GM23338 (cell line): ENCODE measurements at places on chromosomes 4 and X.

DNA sequence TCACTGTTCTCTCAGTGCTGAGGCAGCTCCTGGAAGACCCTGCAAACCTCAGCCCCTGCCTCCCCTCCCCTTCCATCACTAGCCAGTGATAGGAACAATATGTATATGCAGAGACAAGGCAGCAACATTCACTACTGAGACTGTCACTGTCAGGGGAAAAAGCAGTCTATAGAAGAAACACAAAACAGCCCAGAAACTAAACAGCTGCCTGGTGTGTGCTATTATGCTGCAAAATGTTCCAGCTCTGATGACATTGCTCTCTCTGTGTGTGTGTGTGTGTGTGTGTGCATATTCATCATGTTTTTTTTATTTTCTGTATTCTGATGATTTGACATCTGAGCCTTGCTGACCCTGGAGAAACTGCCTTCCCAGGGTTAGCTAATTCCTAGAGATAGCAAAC, 147.2 kb downstream of the SPATA18 start:
- peaks cover 24% of the 10 kb centered on the region; the same call in 1 of the 2 replicates for H3K4me1 ChIP-seq
- DNase-seq: no peak
- no peak overlapping the region for H3K4me3 ChIP-seq
- no peak overlapping the region for H3K27ac ChIP-seq

DNA sequence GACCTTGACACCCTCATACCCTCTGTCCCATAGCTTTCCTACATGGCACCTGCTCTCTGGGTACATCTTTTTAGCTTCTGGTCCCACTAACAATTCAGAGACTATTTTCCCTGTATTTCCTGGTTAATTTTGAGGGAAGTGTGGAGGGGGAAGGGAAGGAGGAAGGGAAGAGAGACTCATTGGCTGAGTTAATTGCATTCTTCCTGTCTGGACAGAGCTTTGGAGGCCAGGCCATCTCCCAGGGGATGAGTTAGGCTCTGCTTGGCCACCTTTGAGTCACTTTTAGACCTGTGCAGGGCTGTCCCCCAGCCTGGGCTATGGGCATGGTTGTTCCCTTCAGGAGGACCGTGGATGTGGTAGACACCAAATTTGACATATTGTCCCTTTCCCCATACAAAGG, 167.9 kb upstream of the PGRMC2 start:
- no peak overlapping the region for H3K4me3 ChIP-seq
- no peak overlapping the region for H3K27ac ChIP-seq
- no peaks in the 10 kb centered on the region for H3K27me3 ChIP-seq
- H3K36me3 ChIP-seq: no peaks in the 10 kb centered on the region

- no peaks in the 10 kb centered on the region for H3K27me3 ChIP-seq
- peak overlapping the region; percentile 39; the same call in 1 of the 2 replicates for H3K27ac ChIP-seq
- H3K4me1 ChIP-seq: peaks cover 29% of the 10 kb centered on the region
- H3K36me3 ChIP-seq: peaks cover 11% of the 10 kb centered on the region; the same call in 1 of the 2 replicates
Measured at GRCh38 chr4:54277691-54278090, 48.6 kb downstream of the PDGFRA start.

DNA sequence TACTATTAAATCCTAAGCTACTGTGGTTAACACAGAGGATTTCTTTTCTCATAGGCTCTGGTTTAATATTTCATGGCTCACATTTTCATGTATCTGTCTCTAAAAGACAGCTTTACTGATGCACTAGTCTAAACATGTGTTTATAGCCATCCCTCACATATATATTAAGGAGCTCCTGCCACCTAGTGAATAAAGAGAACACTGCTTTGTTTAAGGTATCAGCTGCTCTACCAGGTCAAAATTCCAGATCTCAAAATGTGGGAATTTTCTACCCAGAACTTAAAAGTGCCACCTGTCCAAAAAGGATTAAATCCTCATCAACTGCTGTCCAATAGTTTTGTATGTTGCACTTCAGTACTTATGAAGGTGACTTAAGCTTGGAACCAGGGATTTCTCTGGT, 188.5 kb upstream of the TEX13C start:
- no peaks in the 10 kb centered on the region for H3K4me1 ChIP-seq
- no peaks in the 10 kb centered on the region for H3K27me3 ChIP-seq
- H3K4me3 ChIP-seq: no peak overlapping the region

DNA sequence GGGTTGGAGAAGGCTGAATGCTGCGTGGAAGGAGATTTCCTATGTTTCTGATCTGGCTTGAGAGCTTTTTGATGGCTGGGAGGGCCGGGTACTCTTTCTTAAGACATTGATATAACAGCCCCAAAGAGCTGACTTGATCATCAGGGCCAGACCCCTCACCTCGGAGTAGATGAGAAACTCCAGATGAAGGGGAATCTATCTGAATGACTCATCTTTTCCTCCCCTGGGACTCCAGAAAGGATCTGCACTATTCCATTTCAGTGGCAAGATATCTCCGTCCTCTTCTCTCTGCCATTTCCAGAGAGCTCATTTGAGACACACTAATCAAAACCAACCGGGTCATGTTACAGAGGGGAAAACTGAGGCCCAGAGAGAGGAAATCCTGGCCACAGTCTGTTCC, 92.9 kb upstream of the MSX1 start:
- H3K27me3 ChIP-seq: peaks cover 4% of the 10 kb centered on the region; the same call in 1 of the 2 replicates
- no peak for DNase-seq
- peaks cover 25% of the 10 kb centered on the region for H3K4me1 ChIP-seq
- no peaks in the 10 kb centered on the region for H3K36me3 ChIP-seq

DNA sequence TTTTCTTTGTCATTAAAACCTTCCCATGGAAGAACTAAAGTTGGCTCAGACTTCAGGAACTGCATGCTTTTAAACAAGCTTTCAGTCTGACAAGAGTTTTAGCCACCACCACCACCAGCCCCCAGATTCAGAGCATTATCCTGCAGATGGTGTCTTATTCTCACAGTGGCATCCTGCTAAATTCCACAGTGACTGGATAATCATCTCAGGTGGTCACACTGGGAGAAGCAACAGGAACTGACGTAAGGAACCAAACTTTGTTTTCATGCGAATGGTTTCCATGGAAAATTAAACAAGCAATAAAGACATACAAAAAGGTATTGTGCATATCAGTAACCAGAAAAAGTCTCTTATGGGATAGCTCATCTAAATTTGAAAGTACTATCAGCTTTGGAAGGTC, 370.7 kb downstream of the FBXW7 start:
- peaks cover 32% of the 10 kb centered on the region for H3K4me1 ChIP-seq
- H3K4me3 ChIP-seq: no peak overlapping the region

DNA sequence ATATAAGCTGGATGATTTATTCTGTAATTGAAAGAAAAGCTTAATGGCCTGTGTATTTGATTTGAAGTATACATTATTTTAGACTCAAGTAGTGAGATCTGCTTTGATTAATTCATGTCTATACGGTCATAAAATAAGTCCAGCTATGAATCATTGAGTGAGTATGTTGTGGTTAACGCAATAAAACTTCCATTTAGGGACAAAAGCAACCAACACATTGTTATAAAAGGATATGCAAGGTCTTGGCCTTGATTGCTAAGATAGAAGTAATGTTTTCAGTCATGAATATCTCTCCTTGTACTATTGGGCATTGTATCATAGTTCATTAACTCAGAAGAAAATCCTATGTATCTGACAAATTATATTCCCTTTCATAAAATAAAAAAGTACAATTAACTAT, 162.1 kb downstream of the EPHA5 start:
- H3K4me1 ChIP-seq: no peaks in the 10 kb centered on the region
- no peak overlapping the region for H3K4me3 ChIP-seq
- DNase-seq: no peak
- no peaks in the 10 kb centered on the region for H3K36me3 ChIP-seq

DNA sequence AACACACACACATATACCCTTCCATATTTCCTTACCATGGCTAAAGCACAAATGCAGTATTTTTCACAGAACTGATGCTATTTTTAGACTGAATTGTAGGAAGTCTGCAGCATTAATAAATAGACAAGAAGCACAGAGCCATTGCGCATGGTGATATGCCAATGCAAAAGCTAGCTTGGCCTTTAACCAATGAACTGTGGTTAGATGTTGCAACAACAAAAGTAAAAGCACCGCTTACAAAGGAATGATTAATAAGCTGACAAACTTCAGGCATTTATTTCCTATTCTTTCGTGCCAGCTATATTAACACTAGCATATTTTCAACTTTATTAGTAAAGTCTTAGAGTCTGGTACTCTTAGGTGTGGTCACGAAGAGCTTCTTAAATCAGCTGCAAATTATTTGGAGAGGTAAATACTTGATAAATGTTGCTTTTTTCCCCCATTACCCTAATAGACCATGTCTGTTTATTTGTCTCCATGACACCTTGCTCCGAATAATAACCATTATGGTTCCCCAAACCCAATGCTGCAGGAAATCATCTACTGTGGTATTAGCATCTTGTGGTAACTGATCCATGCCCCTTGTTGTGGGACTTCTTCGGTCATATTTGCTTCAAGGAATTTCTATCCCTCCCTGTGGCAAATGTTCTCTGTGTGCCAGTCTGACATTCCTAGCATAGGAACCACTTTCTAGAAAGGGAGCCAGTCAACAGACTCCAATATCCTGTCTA, 306.1 kb upstream of the TAPT1 start:
- no peaks in the 10 kb centered on the region for H3K4me1 ChIP-seq
- no peak for DNase-seq

GRCh38 chr4:1359144-1359501, 12.1 kb downstream of the UVSSA start:
- DNase-seq: no peak
- H3K4me3 ChIP-seq: no peak overlapping the region
- no peaks in the 10 kb centered on the region for H3K4me1 ChIP-seq
- no peak overlapping the region for H3K27ac ChIP-seq
- no peaks in the 10 kb centered on the region for H3K36me3 ChIP-seq
- no peaks in the 10 kb centered on the region for H3K27me3 ChIP-seq
